ENCODE measurements at places on chromosomes 4 and X.

GRCh38 chrX:3425031-3425430 lies 78.6 kb upstream of the MXRA5 start:
- DNase-seq = no peak

DNA sequence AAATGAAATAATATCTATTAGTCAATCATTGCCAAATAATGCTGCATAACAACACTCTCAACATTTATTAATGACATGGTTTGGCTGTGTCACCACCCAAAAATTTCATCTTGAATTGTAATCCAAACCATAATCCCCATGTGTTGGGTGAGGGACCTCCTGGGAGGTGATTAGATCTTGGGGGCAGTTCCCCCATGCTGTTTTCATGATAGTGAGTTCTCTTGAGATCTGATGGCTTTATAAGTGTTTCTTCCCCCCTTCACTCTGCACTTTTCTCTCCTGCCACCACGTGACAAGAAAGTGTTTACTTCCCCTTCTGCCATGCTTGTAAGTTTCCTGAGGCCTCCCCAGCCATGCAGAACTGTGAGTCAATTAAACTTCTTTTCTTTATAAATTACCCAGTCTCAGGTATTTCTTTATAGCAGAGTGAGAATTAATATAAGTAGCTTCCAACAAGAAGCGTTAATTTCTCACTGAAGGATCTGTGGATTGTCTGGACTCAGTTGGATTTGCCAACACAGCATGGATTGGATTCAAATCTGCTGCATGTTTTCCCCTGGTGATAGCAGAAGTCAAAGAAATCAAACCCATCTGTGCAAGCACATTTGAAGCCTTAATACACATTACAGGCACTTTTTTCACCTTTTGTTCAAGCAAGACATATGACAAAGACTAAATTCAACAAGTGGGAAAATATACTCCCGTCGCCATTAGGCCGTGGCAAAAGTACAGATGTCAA lies 216.6 kb downstream of the PDGFC start:
- no peak for DNase-seq

GRCh38 chrX:84182516-84182915 lies 5.5 kb downstream of the RPS6KA6 start:
- DNase-seq = no peak

GRCh38 chrX:50206753-50207152 lies 2.2 kb downstream of the CCNB3 start:
- DNase-seq = no peak

DNA sequence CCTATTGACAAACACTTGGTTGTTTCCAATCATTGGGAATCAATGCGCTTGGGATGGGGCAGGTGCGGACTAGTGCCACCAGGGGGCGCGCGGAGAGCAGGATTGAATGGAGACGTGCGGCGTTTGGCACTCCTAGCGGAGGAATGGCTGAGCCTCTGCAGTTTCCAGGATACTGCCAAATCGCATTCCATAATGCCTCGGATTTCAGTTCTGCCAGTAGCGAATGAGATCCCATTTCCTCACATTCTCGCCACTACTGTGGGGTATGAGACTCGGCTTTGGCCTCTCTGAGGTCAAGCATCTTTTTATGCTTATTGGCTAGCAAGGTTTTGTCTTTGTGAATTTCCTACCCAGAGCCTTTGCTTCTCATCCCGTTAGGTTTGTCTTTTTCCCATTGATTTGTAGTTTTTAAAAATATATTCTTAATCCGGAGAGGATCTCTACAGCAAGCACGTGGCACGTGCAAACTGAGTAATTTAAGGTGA lies 28.7 kb downstream of the CLDN34 start:
- peak; percentile 67 for DNase-seq

GRCh38 chr4:159097785-159098184 lies 5.1 kb upstream of the RAPGEF2 start:
- no peak for DNase-seq

GRCh38 chr4:151876381-151876988 lies 115.7 kb upstream of the GATB start:
- DNase-seq = no peak

GRCh38 chrX:126164689-126165400 lies 1.2 kb downstream of the DCAF12L2 start:
- no peak for DNase-seq

GRCh38 chrX:23012162-23012561 lies 12.4 kb downstream of the DDX53 start:
- no peak for DNase-seq

GRCh38 chrX:42695800-42696358 lies 82.1 kb downstream of the PPP1R2C start:
- DNase-seq = no peak

GRCh38 chr4:7252510-7253340 lies 60.4 kb downstream of the SORCS2 start:
- no peak for DNase-seq

GRCh38 chr4:152957437-152958171 lies 21.5 kb downstream of the FHDC1 start:
- no peak for DNase-seq

DNA sequence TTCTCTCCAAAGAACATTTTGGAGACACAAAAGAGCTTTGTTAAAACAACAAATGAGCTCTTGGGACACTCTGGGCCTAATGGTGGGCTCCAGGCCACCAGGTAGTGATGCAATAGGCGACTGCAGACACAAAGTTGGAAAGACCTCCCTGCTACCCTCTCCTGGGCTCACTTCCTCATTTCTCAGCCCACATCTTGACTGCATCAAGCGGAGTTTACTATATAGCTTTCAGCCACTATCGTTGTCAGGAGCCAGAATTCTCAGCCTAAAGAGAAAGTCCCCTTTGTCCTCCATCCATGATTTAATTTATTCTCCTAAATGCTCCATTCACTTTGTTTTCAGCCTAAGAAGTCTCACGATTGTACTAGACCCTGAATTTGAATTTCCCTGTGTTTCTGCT lies 114.9 kb downstream of the EFHC2 start:
- no peak for DNase-seq

- no peak for DNase-seq
Measured at GRCh38 chrX:121231566-121232358, 184.4 kb downstream of the GLUD2 start.

DNA sequence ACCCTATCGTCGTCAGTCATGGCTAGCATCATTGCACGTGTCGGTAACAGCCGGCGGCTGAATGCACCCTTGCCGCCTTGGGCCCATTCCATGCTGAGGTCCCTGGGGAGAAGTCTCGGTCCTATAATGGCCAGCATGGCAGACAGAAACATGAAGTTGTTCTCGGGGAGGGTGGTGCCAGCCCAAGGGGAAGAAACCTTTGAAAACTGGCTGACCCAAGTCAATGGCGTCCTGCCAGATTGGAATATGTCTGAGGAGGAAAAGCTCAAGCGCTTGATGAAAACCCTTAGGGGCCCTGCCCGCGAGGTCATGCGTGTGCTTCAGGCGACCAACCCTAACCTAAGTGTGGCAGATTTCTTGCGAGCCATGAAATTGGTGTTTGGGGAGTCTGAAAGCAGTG lies 1.6 kb downstream of the ZCCHC12 start:
- DNase-seq = no peak

GRCh38 chr4:69124941-69125340 lies 28.7 kb downstream of the UGT2B7 start:
- DNase-seq = no peak

DNA sequence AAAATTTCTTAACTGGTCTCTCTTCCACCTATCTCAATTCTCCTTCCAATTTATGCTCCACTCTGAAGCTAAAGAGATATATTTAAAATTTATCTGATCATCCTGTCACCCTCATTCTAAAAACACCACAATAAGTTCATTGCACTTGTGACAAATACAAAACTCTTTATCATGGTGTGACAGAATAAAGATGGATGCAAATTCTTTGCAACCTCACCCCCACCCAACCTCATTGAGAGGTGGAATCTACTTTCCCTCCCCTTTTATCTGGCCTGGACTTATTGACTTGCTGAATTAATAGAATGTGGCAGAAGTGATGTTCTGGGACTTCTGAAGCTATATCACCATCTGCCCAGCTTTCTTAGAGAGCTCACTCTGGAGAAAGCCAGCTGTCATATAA lies 46.5 kb downstream of the IDS start:
- no peak for DNase-seq

GRCh38 chr4:140813804-140814203 lies 57.6 kb upstream of the TBC1D9 start:
- DNase-seq = no peak
